M059J (cell line): ENCODE measurements at places on chromosomes 2 and 18.

DNA sequence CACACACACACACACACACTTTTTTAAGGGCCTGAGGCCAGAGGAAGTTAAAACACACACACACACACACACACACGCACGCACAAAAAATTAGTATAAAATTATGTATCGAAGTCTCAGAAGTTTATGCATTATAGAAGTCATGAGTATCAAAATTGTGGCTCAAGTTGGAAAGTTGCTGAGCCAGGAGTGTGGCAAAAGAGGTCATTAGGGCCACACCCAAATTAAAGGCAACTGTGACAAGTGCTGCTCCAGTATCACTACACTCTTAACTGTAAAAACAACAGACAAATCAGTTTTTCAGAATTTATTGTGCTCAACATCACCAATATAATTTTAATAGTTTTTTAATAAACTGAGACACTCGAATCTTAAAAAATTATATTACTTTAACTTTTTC, 36.9 kb downstream of the YWHAQ start:
- no peak for DNase-seq

DNA sequence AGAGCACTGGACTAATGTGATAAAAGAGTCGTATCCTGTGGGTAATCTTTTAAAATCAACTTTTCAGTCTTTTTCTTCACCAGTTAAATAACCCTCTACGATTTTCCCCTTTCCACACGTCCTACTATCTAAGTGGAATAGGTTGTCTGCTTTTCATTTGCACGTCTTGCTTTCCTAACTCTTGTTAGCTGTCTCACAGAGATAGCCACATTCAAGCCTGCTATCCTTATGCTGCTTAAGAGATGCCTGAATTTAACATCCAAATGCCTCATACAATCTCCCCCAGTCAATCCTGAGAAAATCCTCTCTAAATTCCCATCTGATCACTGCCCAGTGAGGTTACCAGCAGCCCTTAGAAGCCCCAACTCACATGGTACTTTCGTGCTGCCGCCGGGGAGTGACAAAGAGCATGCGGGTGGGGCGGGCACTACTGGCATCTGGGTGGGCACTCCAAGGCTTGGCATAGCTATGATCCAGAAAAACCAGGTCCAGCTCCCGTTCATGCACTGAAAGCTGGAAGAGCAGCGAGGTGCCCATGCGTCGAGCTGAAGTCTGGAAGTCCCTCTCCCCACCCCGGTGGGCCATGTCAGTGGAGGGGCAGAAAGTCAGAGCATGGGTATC, 1.5 kb downstream of the KANSL3 start:
- peak; percentile 6 for DNase-seq

GRCh38 chr2:66794070-66794469, 359.1 kb downstream of the MEIS1 start:
- peak; percentile 6 for DNase-seq

GRCh38 chr2:156156580-156156979, 175.9 kb downstream of the NR4A2 start:
- DNase-seq: no peak

- peak; percentile 99 for DNase-seq
These were observed 995 bp upstream of the RTN4 start for GRCh38 chr2:55051026-55051866.

DNA sequence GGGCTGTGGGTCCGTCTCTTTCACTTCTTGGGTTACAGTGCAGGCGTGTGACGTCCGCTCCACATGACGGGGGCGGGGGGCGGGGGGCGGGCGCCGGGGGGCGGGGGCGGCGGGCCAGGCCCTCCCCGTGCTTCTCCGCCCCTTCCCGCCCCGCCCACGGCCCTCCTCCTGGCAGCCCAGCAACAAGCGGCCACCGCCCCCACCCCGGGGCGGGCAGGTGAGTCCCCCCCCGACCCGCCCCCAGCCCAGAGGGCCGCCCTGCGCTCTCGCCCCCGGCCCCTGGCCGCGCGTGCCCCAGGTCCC, 3.6 kb downstream of the ZNF516 start:
- DNase-seq: peak; percentile 56

DNA sequence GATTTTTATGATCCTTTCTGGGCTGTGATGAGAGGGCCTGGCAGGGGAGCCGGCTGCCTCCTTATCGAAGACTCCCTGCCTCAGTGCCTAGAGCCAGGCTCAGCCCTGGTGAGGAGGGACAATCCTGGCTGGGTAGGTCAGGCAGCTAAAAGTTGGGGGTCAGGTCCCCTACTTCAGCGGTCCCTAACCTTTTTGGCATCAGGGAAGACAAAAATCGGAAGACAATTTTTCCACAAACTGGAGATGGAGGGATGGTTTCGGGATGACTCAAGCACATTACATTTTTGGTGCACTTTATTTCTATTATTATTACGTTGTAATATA, 53.1 kb downstream of the HS1BP3 start:
- no peak for DNase-seq

GRCh38 chr2:95574506-95574905, 17.3 kb upstream of the TRIM43 start:
- no peak for DNase-seq

DNA sequence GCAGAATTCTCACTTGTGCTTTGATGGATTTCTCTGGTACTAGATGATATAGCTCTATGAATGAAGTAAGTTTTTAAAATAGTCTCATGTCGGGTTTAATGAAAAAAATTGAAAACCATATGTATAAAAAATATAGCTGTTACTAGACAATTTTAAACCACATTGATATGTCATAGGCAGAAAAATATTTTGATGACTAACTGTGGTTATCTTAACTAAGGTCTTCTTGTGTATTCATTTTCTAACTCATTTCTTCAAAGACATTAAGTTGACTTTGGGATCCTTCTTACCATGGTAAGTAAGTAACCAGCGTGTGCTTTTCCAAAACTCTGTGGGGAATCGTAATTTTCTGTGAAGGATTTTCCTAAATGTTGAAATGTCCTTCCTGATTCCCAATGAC, 160.9 kb upstream of the COL3A1 start:
- DNase-seq: peak; percentile 19

- DNase-seq: no peak
These were observed 25.4 kb downstream of the NPAS2 start for GRCh38 chr2:100845141-100845991.

DNA sequence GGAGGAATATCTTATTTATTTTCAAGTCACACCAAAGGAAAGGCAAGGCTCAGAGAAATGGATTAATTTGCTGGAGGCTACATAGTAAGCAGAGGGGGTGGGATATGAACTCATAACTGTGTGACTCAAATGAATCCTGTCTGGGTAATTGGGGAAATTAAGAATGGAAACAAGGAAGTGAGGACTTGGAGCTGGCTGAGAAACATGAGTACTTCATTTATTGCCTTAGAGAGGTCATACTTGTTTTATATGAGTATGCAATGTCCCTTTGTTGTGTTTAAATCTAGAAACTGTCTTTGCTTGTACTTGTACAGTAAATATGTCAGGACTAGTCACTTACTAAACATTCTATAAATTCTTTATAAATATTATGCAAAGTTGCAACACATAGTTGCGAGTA, 2166.7 kb upstream of the PIK3C3 start:
- peak; percentile 63 for DNase-seq

GRCh38 chr2:207067473-207067872, 98.3 kb downstream of the KLF7 start:
- DNase-seq: no peak

DNA sequence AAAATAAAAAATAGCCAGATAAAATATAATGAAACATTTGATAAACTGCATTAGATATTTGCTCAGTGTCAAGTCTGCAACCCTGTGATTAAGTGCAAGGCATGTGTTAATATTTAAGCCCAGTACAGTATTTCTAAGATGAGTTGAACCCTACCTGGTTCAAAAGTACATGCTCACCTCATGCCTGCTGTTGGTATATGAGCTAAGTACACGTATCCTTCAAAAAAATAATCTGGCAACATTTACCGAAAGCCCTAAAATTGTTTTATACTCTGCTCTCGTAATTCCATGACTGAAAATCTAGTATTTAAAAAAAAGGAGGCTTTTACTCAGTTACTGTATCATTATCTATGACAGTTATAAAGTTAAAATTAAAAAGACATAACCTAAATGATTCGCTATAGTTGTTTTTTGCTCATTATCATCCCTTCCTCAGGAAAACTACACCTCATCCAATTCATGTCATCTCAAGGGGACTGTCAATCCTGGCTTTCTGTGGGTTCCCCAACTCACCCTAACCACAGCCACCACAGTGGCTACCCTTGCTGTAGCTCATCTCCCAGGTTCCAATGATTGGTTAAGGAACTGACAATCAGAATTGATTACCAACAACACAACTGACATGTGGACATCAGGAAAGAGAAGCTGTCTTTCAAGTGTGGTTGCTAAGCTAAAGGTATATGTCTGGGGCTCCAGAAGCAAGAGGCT, 10.6 kb downstream of the TLK1 start:
- no peak for DNase-seq

DNA sequence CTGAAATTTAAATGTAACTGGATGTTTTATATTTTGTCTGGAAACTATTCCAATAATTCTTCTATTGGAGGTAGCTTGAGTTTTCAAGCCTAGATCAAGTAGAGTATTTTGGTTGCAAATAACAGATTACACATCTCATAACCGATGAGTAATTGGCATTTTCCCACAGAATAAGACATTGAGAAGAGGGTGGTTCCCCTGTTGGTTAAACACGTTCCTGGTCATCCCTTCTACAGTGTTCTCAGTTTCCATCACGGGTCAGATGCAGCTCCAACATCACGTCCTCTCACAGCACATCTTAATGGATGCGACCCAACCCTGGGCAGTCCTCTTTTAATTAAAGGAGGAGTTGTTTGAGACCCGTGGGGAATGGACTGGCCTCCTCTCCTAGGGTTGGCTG, 149.0 kb upstream of the ZNF516 start:
- DNase-seq: no peak

DNA sequence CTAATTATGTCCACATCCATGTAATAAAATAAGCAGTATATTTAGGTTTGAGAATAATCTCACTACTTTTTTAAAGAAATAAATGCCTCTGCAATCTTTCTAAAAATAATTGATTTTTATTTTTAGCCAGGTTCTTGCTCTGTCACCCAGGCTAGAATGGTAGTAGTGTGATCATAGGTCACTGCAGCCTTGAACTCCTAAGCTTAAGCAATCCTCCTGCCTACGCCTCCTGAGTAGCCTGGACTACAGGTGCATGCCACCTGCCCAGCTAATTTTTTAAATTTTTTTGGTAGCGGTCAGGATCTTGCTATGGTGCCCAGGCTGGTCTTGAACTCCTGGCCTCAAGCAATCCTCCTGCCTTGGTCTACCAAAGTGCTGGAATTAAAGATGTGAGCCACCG, 133.3 kb downstream of the CAMKMT start:
- no peak for DNase-seq

- peak; percentile 70 for DNase-seq
These were observed 1.5 kb upstream of the RRM2 start for GRCh38 chr2:10120877-10121574.

GRCh38 chr18:57004366-57005121, 142.3 kb upstream of the BOD1L2 start:
- peak; percentile 69 for DNase-seq
